ENCODE measurements at places on chromosomes 16 and 17.
A peak's percentile ranks its signal among the peaks of the same experiment; 100 is the strongest.

- no peaks in the 10 kb centered on the region for H3K27me3 ChIP-seq
- no peak overlapping the region for H3K27ac ChIP-seq
- no peak for DNase-seq
- no peak overlapping the region for H3K4me3 ChIP-seq
These were observed 265.6 kb upstream of the GOT2 start for GRCh38 chr16:58999762-59000161.

DNA sequence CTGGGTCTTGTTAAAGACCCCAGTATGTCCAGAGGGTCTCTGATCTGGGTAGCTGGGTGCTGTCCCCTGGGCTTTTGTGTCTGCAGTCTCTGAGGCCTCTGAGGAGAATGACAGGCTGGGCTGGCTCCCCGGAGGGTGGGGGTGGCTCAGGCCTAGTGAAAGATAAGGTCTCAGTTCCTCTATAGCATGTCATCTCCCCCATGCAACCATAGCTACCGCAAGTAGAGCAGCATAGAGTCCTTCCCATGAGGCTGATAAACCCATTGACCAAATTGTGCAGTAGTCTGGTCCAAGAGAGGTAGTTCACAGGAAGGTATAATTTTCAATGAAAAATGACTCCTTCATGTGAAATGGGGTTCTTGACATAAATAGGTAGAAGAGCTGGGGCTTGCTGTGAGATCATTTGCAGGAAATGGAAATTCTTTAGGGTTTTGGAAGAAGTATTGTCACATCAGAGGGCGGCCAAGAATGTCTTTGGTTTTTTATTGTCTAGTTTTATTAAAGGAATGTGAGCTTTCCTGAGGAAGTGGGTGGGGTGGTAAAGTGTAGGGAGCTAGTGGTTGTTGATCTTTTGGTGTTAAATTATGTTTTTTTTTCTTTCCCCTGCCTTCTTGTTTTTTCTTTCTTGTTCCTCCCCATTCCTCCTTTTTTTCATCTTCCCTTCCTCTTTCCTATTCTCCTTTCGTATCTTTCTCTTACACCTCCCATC is 21.0 kb downstream of the SLC7A6OS start:
- peaks cover 4% of the 10 kb centered on the region for H3K36me3 ChIP-seq
- no peak overlapping the region for H3K4me3 ChIP-seq
- H3K27me3 ChIP-seq = no peaks in the 10 kb centered on the region
- peaks cover 56% of the 10 kb centered on the region for H3K4me1 ChIP-seq
- peak overlapping the region; percentile 91 for H3K27ac ChIP-seq

DNA sequence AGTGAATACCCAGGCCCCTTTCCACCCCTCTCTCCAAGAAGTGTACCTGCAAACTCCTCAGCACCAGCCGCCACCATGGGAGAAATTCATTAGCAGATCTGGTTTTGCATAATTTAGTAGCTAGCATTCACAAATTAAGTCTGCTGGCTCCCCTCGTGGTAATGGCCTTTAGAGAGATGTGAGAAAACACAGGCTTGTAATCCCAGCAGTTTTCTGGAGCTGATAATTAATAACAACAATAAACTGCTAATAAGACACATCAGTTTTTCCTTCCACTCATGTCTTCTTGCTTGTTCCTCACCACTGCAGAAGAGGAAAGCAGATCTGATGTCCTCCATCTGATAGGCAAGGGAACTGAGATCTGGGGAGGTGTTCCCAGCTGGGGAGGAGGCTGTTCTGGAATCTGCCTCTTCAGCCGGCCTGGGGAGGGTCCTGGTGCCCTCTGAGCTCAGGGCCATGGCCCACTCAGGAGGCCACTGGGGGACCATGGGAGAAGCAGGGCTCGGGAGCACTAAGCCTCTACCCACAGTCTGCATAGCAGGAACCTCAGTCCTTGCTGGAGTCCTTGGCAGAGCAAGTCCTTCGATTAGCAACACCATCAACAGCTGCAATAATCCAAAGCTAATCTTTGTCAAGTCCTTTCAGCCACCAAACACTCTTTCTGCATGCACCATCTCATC is 74.2 kb upstream of the DNAJA2 start:
- no peaks in the 10 kb centered on the region for H3K36me3 ChIP-seq
- no peak for DNase-seq
- no peaks in the 10 kb centered on the region for H3K27me3 ChIP-seq
- H3K4me1 ChIP-seq = no peaks in the 10 kb centered on the region
- no peak overlapping the region for H3K27ac ChIP-seq

DNA sequence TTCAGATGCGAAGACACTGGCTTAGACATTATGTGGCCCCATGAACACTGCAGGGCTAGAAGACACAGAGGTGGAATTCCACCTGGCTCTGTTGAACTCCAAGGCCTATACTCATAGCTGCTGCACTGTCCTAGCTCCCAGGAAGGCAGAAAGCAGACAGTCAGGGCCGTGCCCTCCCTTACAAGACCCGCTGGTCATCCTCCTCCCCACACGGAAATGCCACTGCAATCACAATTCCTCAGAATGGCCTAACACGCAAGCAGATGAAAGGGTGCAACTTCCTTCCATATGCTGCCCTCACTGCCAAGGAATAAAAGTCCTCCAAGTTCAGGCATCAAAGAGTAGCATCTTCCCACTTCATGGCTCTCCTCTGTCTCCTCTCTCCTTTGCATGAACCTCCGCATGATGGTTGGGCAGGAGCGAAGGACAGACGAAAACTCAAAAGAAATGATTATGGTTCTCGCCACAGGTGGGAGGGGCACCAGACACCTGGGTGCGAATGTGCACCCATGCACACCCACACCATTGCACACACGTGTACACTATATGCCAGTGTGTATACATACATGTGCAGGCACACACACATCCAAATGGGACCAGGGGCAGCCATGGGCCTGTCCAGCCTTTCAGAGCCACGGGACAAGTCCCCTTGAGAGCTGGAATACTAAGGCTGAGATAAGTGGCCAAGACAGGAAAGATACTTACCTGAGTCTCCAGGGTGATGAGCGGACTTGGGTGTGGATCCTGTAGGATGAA is 113.3 kb downstream of the XYLT1 start:
- no peaks in the 10 kb centered on the region for H3K4me1 ChIP-seq
- H3K27ac ChIP-seq = no peak overlapping the region
- H3K36me3 ChIP-seq = no peaks in the 10 kb centered on the region
- no peak overlapping the region for H3K4me3 ChIP-seq
- no peaks in the 10 kb centered on the region for H3K27me3 ChIP-seq

GRCh38 chr17:17837380-17837821 is 615 bp upstream of the SREBF1 start:
- no peaks in the 10 kb centered on the region for H3K27me3 ChIP-seq
- H3K4me3 ChIP-seq = peak overlapping the region; percentile 88
- no peaks in the 10 kb centered on the region for H3K36me3 ChIP-seq
- peaks cover 63% of the 10 kb centered on the region for H3K4me1 ChIP-seq
- peak; percentile 58 for DNase-seq

- H3K27me3 ChIP-seq = peaks cover 2% of the 10 kb centered on the region
- H3K27ac ChIP-seq = no peak overlapping the region
- H3K4me1 ChIP-seq = peaks cover 3% of the 10 kb centered on the region
- H3K36me3 ChIP-seq = no peaks in the 10 kb centered on the region
These were observed 22.9 kb upstream of the LITAF start for GRCh38 chr16:11609474-11610120.

DNA sequence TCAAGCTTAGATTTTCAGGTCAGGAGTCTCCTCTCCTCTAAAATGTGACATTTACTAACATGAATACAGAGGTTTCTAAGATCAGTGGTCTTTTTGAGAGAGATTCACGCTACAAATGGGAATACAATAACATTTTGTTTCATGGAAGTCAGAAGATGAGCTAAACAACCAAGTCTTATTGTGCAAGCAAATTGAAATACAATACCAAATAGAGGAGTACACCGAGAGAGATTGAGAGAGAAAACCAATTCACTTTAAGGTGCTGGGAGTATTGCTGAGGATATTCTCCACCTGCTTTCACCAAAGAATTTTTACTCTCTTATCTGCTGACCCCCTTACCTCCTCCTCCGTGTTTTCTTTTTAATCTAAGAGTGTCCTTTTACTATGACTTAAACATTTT is 11.5 kb downstream of the VEZF1 start:
- peak overlapping the region; percentile 56 for H3K27ac ChIP-seq
- DNase-seq = no peak
- peaks cover 23% of the 10 kb centered on the region for H3K36me3 ChIP-seq
- peaks cover 56% of the 10 kb centered on the region for H3K4me1 ChIP-seq
- H3K4me3 ChIP-seq = no peak overlapping the region

GRCh38 chr16:88939972-88940861 is 36.8 kb downstream of the CBFA2T3 start:
- H3K36me3 ChIP-seq = no peaks in the 10 kb centered on the region
- H3K27me3 ChIP-seq = peaks cover 39% of the 10 kb centered on the region
- peaks cover 10% of the 10 kb centered on the region for H3K4me1 ChIP-seq
- H3K27ac ChIP-seq = peak overlapping the region; percentile 58

GRCh38 chr16:89406277-89406888 is 84.0 kb downstream of the ANKRD11 start:
- peaks cover 82% of the 10 kb centered on the region for H3K4me1 ChIP-seq
- H3K27ac ChIP-seq = peak overlapping the region; percentile 83
- no peaks in the 10 kb centered on the region for H3K36me3 ChIP-seq
- no peak overlapping the region for H3K4me3 ChIP-seq
- no peaks in the 10 kb centered on the region for H3K27me3 ChIP-seq

- peak; percentile 22 for DNase-seq
- no peaks in the 10 kb centered on the region for H3K27me3 ChIP-seq
- peak overlapping the region; percentile 86 for H3K4me3 ChIP-seq
- H3K27ac ChIP-seq = peak overlapping the region; percentile 100
- H3K36me3 ChIP-seq = peaks cover 7% of the 10 kb centered on the region
- H3K4me1 ChIP-seq = peaks cover 44% of the 10 kb centered on the region
These were observed 3.8 kb upstream of the ACTG1 start for GRCh38 chr17:81516439-81516838.

- no peak overlapping the region for H3K27ac ChIP-seq
- no peak overlapping the region for H3K4me3 ChIP-seq
- H3K4me1 ChIP-seq = no peaks in the 10 kb centered on the region
- H3K27me3 ChIP-seq = peaks cover 4% of the 10 kb centered on the region
- no peak for DNase-seq
These were observed 144.5 kb downstream of the GRIN2A start for GRCh38 chr16:10037751-10038150.

GRCh38 chr17:81119223-81120148 is 45.8 kb upstream of the PVALEF start:
- H3K4me1 ChIP-seq = no peaks in the 10 kb centered on the region
- H3K4me3 ChIP-seq = peak overlapping the region; percentile 46
- no peak overlapping the region for H3K27ac ChIP-seq
- H3K27me3 ChIP-seq = no peaks in the 10 kb centered on the region
- H3K36me3 ChIP-seq = no peaks in the 10 kb centered on the region
- peak; percentile 81 for DNase-seq

- H3K36me3 ChIP-seq = no peaks in the 10 kb centered on the region
- DNase-seq = no peak
These were observed 25.0 kb downstream of the WNT9B start for GRCh38 chr17:46876353-46876887.

GRCh38 chr17:9371019-9371418 is 204.6 kb downstream of the STX8 start:
- no peak for DNase-seq
- H3K4me3 ChIP-seq = no peak overlapping the region
- no peaks in the 10 kb centered on the region for H3K27me3 ChIP-seq
- peaks cover 24% of the 10 kb centered on the region for H3K4me1 ChIP-seq
- peak overlapping the region; percentile 79 for H3K27ac ChIP-seq
- no peaks in the 10 kb centered on the region for H3K36me3 ChIP-seq

DNA sequence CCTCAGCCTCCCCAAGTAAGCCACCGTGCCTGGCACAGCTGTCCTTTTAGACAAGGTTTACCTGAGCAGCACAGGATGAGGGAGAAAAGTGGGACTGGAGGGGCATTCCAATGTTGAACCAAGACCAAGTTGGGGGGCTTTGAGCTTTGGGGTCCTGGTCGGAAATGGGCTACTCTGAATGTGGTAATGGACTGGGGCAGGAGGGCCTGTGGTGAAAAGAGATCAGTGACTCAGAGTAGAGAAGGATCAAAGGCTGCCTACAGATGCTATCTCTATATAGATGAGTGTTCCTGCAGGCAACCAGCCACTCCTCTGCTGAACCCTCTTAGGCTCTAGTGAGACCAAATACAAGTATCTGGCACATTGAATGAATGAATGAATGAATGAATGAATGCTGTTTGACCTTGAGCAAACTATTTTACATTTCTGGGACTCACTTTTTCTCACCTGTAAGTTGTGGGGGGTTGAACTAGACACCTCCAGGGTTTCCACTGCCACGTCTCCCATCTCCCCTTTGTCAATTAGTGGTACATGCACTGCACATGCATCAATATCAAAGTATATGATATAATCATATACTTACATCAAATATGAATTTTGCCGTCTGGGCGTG is 26.3 kb upstream of the ETV4 start:
- H3K27me3 ChIP-seq = no peaks in the 10 kb centered on the region
- no peak overlapping the region for H3K4me3 ChIP-seq
- DNase-seq = no peak
- no peaks in the 10 kb centered on the region for H3K4me1 ChIP-seq
- H3K27ac ChIP-seq = no peak overlapping the region
- H3K36me3 ChIP-seq = no peaks in the 10 kb centered on the region

DNA sequence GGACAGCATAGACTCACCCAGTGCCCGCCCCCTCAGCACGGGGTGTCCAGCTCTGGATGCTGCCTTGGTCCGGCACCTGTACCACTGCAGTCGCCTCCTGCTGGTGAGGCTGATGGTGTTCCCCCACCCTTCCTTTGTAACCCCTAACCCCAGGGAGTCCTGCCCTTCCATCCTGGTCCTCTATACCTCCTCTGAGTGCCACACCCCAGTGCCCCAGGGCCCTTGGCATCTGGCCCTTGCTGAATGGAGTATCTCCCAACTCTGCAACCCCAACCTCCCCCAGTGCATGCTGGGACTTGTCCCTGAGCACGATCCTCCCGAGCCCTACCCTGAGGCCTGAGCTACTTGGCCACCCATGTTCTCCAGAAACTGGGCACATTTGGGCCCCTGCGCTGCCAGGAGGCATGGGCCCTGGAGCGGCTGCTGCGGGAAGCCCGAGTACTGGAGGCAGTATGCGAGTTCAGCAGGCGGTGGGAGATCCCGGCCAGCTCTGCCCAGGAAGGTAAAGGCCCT is 15.8 kb downstream of the RIPOR1 start:
- DNase-seq = peak; percentile 53
- no peaks in the 10 kb centered on the region for H3K36me3 ChIP-seq
- peaks cover 32% of the 10 kb centered on the region for H3K4me1 ChIP-seq
- no peak overlapping the region for H3K27ac ChIP-seq

DNA sequence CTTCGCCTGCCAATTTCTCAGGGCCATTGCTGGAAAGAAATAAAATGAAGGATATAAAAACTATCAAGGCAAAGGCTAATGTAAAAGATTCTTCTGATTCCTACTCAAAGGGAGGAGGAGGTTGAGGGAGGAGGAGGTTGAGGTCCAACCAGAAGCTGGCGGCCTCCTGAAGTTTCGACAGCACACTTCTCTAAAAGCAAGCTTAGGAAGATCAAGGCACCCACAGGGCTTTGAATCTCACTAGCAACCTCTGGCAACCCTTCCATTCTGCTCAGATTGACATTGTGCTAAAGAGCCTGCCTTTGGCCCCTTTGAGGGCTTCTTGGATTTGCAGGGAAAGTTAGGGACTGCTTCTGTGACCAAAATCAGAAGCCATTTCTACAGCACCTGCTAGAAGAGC is 81.5 kb upstream of the TNRC6C start:
- no peaks in the 10 kb centered on the region for H3K27me3 ChIP-seq
- H3K4me3 ChIP-seq = no peak overlapping the region
- no peak for DNase-seq
- no peak overlapping the region for H3K27ac ChIP-seq
- no peaks in the 10 kb centered on the region for H3K36me3 ChIP-seq

Measured in psoas muscle (tissue), 8 donors.